ENCODE measurements at places on chromosomes 12 and 14.

DNA sequence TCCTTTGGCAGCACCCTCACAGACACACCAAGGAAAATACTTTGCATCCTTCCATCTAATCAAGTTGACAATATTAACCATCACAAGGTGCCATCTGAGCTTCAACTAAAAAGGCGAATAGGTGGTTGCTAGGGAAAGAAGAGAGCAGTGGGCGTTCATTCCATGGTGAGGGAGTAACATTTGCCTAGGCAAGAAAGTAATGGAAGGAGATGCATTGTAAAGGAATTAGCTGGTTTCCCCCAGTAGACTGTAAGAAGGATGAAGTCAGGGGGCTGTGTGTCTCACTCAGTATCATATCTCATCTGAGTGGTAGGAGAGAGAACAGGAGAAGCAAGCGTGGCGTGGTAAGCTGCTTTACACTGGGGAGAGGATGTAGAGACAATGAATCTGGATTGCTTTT is 34.7 kb downstream of the AKAP6 start:
- peak; percentile 31 for DNase-seq

DNA sequence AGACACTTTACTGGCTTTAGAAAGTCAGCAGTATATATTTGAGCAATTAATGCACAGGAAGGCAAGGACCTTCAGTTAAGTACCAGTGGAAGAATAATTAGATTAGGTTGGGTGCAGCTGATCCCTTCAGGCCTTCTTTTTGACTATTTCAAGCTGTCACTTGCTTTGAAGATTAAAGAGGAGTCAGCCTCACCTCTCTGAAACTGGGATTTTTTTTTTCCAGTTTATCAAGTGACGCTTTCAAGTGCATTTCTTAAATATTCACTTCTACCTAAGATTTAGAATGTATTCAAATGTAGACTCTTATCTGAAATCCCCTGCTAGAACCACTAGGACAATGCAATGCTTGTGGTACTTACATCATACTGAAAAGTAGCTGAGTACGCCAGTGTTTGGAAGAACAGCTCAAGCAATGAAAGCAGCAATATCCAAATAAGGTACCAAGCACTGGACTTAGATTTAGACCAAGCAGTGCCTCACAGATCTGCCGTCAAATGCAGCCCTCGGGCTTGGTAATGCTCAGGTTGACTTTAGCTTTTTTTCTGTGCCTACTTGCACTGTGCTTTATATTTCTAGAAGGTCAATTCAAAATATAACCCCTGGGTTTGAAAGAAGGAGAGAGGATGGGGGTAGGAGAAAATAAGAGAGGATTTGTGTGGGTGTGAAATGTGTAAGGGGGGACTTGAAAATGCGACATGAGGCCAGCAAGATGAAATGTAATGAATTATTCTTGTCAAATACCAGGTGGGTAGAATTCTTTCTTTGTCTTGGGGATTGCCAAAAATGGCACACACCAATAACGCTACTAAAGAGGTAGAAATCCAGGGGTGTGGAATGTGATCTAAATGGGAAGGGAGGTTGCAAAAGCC is 3.7 kb upstream of the FERMT2 start:
- no peak for DNase-seq

DNA sequence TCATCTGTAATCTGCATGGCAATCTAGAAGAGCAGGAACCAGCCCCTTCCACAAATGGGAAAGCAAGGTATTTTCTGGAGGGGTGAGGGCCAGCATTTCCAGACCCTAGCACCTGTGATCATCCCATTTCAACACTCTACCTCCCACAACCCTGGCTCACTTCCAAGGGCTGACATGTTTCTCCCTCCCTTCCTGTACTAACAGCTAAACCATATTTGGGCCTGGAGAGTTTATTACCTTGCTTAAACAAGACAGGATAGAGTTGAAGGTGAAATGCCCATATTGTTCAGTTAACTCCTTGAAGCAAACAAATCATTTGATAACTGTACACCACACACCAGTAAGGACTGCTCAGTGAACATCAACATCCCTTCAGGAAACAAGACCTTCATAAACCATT is 158.4 kb downstream of the PPM1H start:
- DNase-seq, result no peak

DNA sequence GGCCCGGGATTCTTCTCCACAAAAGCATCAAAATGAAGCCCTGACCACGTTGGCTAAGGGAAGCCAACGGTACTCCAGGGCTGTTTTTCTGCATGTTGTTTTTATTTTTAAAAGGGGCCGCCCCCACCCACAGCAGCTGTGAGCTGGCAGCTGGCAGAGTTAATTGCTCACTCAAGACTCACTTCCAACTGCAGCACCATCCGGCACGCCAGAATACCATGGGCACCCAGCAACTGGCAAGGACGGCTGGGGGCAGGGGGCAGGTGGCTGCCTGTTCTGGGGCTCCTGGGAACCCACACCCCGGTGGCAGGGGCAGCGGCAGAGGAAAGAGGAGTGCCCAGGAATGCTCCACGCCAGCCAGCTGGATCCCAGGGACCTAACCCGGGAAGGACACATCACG is 44.3 kb downstream of the NCOR2 start:
- peak; percentile 34 for DNase-seq

DNA sequence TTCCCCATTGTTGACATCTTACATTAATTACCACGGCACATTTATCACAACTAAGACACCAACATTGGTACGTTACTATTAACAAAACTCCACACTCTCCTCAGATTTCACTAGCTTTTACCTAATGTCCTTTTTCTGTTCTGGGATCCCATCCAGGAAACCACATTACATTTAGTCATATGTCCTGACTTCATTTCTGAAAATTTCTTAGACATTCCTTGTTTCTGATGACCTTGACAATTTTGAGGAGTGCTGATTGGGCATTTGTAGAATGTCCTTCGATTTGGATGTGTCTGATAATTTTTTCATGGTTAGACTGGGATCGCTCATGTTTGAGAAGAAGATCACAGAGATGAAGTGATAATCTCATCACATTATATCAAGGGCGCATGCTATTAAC is 34.6 kb upstream of the ACSM4 start:
- DNase-seq, result no peak

DNA sequence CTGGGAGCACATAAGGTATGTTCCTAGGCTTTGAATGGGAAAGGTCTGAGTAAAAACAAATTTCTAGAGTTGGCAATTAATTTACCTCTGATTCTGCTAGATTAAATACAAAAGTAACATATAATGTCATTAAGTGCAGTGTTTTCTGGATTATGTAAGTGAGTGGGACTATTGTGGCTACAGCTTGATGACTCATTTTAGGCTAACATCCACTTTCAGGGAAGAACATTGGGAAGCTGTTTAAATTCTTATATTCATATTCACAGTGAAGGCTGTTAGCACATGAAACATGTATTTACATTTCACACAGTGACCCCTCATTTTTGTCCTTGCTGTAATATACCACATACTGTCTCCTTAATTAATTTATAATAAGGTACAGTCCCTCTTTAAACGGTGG is 13.2 kb upstream of the BMAL2 start:
- no peak for DNase-seq

DNA sequence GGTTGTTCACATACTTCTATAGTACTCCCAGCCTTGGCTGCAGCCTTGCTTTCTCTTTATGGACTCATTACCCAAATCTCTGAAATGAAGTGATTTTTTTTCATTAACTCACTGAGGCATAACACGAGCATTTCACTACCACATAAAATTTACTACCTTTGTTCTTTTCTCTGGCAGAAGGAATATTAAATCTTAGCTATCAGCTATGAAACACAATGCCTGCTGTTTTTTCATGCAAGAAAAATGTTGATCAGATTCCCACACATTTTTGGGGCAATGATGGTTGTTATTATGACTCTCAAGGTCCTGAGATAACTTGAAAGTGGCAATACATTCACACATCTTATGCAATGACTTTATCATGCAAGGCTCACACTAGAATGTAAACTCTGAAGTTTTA is 225.3 kb upstream of the ATP2B1 start:
- no peak for DNase-seq

DNA sequence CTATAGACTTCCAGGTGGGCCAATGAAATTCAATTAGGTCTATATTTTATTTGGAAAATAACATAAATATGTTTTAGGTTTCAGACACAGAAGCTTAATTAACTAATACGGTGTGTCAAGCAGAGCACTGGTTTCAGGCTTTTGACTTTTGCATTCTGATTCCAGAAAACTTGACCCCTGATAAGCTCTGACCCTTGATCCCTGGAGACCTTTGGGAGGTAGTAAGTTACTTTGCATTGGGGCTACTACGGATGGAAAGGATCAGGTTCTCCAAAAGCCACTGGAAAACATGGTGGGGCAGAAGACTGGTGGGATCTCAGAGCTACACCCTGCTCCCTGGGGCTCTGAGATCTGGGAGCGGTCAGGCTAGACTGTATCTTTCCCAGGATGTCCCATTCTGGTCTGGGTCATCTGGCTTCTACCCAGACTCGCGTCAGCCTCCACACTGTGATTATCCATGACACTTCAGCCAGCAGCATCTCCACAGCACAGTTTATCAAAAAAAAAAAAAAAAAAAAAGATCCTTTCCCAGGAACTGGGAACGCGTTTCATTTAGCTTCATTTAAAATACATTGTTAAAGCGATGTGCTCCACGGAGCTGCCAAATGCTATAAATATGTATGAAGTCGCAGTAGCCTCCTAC is 17.8 kb upstream of the EMP1 start:
- no peak for DNase-seq

- DNase-seq, result no peak
Measured at GRCh38 chr14:96730386-96730785, 66.8 kb upstream of the VRK1 start.

GRCh38 chr12:116140529-116140928 is 137.0 kb downstream of the MED13L start:
- DNase-seq, result no peak

- DNase-seq, result no peak
Measured at GRCh38 chr14:74427651-74428050, 1.6 kb upstream of the SYNDIG1L start.

DNA sequence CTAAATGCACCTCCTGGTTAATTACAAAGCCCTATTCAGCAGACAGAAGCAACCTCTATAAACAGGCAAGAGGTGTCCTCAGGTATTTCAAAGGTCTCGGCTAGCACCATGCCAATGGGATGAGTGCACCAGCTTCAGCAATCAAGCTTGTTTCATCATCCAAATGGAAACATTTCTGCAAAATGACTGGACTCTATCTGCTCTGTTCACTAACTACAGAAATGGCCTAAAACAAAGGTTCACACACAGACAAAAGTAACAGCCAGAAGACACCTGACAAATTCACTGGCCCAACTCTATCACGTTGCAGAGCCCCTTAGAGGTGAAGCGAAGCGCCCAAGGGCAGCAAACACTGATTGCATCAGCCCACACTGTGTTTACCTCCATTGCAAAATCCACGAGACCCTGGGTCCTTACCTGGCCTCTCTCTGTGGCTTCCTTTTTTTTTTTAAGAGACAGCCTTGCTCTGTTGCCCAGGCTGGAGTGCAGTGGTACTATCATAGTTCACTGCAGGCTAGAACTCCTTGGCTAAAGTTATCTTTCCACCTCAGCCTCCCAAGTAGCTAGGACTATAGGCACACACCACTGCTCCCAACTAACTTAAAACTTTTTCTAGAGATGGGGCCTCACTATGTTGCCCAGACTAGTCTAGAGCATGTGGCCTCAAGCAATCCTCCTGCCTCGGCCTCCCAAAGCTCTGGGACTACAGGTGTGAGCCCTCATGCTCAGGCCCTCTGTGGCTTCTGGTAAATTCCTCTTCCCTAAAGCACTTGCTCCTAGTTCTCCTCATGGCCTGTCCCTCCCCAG is 8.5 kb upstream of the SYNE3 start:
- no peak for DNase-seq

Data from nucleus accumbens (tissue), 56 donors.